ENCODE measurements at places on chromosomes 16 and 17. TPM values are rescaled to one million over a fixed set of nuclear protein-coding genes. Genes with fewer than 3 reads are reported as not detected.

GRCh38 chr16:14549789-14550153 lies 80.3 kb downstream of the PARN start:
- DNase-seq: no peak

JPH3 gene
- 0.14 TPM for total RNA-seq

GRCh38 chr17:63361182-63361581 lies 84.9 kb downstream of the CYB561 start:
- no peak for DNase-seq

DNA sequence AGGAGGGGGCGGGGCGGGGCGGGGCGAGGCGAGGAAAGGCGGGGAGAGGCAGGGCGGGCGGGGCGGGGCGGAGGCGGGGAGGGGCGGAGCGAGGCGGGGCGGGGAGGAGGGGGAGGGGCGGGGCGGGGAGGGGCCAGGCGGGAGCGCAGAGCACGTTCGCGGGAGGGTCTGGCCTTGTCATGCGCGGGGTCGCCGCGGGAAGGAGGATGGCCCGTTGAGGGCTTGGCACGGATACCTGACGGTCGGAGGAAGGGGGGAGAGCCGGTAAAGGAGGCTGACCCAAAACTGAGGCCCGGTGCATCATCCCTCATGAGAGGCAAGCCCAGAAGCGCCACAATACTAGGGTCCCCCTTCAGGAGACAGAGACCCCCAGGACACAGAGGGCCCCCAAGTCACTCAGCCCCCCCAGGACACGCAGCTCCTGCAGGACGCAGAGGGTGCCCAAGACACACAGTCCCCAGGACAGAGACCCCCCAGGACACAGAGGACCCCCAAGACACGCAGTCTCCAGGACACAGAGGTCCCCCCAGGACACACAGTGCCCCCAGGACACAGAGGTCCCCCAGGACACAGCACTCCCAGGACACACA lies 593 bp upstream of the WDR45B start:
- peak; percentile 55 for DNase-seq

GRCh38 chr17:31274252-31274651 lies 22.8 kb downstream of the OMG start:
- DNase-seq: no peak

GRCh38 chr16:62033065-62033464 lies 3.2 kb downstream of the CDH8 start:
- no peak for DNase-seq

- DNase-seq: no peak
Measured at GRCh38 chr17:82309656-82310570, 7.5 kb downstream of the CD7 start.

- DNase-seq: no peak
Measured at GRCh38 chr16:86511317-86512161, 1.2 kb downstream of the FOXF1 start.

- DNase-seq: no peak
Measured at GRCh38 chr16:77657016-77657415, 65.3 kb upstream of the NUDT7 start.

CD79B gene
- total RNA-seq: 4.6 TPM

GRCh38 chr16:87472935-87473334 lies 19.9 kb downstream of the ZCCHC14 start:
- no peak for DNase-seq

- DNase-seq: no peak
Measured at GRCh38 chr16:3957344-3957980, 76.9 kb upstream of the CREBBP start.

DNA sequence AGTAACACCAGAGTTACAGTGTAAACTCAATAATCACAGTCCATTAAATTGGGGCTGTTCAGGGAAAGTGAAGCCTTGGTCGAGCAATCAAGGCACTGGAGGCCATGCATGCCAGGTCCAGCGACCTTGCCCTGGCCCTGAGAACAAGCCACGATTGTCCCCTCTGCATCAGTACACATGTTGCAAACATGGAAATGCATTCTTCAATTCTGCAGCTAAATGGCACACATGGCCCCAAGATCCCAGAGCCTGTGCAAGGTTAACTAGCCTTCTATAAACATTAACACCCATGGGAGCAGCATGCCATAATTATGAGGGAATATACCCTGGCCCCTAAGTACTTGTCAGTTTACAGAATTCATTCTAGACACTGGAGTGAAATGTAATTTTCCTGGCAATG lies 204.7 kb downstream of the HS3ST3B1 start:
- DNase-seq: no peak

DNA sequence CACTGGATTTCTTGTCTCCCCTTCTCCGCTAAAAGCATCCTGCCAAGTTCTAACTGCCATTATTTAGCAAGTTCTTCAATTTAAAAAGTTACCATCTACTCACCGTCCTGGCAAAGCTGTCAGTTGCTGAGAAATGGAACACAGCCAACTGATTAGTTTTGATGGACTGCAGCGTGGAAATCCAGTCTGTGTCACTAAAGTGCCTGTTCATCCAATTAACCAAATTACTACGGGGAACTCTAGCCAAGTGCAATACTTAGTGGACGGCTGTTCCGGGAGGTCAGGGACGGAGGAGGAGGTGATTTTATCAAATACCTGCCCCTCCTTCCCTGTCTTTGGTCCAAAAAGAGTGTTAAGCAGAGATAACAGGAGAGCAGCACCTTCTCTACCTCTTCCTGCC lies 260.7 kb downstream of the MAF start:
- no peak for DNase-seq

DNA sequence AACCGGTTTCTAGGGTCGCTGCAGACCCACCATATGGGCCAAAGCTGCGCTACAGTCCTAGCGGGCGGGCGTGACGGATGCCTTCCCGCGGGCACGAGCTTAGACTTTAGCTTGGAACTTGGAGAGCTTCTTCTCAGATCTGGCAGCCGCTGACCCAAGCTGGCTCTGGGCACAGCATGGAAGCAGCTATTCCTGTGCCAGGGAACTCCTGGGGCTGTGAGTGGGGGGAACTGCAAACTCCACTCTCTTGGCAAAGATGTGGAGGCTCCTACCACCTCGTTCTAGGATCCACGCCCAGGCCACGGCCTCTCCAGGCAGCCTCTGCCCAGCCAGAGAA lies 8.8 kb downstream of the FAAP100 start:
- DNase-seq: peak; percentile 42

DNA sequence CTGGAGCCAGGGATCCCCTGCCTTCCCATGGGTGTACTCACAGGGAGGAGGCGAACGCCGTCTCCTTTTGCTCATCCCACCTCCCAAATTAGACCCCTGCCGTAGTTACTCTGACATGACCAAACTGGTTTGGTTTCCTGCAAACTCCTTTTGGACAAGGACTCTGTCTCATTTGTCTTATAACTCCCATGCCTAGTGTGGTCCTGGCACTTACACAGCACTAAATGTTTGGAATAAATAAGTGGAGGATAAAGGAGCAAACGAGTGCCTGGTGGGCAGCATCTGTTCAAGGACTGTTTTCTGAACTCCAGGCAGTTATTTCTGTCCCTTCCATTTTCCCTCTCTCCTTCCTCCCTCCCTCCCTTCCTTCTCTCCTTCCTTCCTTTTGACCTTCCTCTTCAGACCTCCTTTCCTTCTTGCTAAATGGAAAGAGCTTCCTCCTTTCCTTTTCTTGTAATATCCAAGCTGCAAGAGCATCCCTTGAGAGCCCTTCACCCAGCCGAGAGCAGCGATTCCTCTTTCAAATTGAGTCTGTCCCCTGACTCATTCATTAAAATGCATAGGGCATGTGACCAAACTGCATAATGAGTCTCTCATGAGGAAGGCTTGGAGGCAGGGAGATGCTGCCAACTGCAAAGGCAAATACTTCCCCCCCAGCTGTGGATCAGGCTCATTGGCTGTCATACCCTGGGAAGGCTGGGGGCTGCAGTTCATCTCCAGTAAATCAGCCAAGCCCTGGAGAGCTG lies 36.8 kb downstream of the CHD9 start:
- peak; percentile 67 for DNase-seq

- peak; percentile 46 for DNase-seq
Measured at GRCh38 chr17:17849147-17849820, 12.5 kb upstream of the SREBF1 start.

DNA sequence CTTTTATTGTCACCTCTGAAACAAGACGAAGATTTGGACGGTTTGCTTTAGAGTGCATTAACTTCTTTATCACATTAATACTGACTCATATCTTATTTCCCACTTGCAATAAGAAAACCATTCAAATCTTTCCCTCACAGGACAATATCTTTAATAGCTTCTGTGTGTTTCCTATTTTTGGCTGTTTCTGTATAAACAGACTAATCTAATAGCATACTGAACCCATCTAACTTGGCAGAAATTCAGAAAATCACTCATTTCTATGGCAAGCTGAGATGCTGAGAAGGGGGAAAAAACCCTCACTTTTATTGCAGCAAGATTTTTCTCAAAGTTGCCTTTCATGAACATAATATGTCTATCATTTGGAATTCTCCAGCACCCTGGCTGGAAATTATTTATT lies 524.9 kb downstream of the WWOX start:
- DNase-seq: no peak

- DNase-seq: no peak
Measured at GRCh38 chr16:27852681-27853080, 210.8 kb downstream of the GSG1L start.

QRICH2 gene
- total RNA-seq: 2.4 TPM

DNA sequence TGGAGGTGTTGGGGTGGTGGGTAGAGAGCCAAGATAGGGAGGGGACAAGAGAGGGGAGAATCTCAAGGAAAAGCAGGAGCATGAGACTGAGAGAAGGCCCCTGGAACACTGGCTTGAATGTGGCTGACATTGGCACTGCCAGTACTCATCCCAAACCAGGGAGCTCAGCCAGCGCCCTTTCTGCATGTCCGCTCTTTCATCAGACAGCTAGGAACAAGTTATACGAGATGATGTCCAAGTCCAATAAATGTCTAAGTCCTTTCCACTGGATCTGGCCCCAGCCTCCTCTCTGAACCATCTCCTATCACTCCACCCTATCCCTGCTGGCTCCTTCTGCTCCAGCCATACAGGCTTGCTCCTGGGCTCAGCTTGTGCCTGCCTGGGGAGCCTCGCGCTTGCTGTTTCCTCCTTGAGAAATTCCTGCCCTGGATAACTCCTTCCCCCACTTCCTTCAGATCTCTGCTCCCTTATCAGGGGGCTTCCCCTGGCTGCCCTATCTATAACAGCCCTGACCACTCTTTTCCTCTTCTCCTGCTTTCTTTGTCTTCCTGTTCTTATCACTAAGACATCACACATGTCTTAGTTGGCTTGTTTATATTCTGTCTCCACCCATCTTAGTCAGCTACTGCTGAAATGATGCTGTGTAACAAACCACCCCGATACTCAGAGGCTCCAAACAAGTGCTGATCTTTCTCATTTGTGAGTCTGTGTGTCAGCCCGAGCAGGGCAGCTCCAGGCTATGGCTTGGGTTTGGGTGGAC lies 37.1 kb upstream of the MEOX1 start:
- no peak for DNase-seq

- peak; percentile 66 for DNase-seq
Measured at GRCh38 chr17:58666858-58667267, 25.0 kb downstream of the TEX14 start.

RASD1 gene
- total RNA-seq: 25.4 TPM

TAC4 gene
- 0.44 TPM for total RNA-seq

CCL16 gene
- total RNA-seq: not detected

GRCh38 chr16:49469930-49470451 lies 96.4 kb downstream of the C16orf78 start:
- no peak for DNase-seq

- peak; percentile 5 for DNase-seq
Measured at GRCh38 chr17:79685121-79685520, 45.6 kb upstream of the ENPP7 start.

DNA sequence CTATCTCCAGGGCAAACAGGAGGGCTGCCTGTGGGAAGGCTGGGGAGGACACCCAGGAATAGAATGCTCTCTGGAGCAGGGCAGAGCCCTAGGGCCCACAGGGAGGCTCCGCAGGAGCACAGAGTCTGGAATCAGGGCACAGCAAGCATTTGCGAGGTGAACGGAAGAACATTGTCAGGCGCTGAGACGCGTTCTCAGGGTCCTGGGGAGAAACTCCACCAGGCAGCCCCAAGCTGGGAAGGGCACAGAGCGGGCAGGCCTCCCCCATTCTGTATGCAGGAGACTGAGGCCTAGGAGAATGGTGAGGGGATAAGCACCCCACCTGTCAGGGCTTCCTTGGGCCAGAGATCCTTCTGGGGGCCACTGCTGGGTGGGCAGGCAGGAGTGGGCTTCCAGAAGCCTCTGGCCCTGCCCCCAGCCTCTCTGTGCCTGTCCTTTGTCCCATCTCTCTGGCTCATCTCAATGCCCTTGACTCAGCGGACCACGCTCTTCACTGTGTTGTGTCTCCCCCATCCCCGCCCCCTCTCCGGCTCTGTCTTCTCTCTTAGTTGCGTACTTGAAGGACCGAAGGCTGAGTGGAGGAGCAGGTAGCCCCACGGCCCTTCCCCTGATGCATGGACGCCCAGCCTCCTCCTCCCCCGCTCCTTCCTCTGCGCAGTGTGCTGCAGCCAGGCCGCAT lies 5.1 kb upstream of the SETD6 start:
- no peak for DNase-seq

DNA sequence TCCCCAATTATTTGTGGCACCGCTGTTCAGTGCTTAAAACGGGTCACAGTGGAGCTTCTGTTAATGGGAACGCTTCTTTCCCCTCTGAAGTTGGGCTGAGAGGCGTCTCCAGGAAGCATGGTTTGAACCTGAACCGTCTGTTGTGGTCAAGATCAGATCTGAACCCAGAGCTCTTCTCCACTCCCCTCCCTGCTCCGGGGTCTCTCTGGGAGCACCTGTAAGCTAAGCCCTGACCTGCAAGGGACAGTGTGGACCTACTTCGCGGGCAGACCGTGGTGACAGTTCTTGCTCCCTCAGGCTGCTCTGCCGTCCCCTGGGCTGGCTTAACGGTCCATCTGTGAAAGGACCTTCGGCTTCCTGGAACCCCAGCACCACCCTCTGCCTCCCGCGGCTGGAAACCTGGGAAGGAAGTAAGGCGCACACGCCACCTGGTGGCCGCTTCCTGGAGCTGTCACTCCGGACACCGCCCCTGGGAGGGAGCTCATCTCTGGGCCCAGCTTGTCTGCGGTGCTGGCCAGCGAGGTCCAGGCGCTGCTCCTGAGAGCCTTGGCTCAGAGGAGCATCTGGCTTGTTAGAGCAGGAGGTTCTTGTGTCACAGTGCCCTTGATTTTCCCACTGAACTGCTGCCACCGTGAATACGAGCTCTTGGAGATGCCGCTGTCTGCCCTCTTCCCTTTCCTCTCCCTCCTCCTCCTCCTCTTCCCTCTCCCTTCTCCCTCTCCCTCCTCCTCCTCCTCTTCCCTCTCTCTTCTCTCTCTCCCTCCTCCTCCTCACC lies 518.5 kb upstream of the EEF2KMT start:
- peak; percentile 25 for DNase-seq

TPSD1 gene
- not detected for total RNA-seq

DNA sequence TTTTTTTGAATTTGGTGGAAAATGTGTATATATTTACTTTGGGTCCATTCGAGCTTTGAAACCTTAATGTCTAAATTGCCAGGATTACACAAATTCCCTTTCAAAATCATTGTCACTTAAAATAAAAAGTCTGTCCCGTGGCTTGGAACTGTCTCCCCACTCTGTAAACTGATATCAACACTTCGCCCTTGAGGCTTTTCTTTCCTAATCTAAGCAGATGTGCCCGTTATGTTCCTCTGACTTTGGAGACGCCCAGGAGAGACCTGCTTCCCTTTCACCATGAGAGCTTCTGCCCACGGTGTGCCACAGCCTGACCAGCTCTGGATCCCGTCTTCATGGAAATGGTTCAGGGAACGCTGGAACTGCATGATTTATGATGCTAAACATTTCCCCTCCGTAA lies 151.3 kb downstream of the C16orf95 start:
- no peak for DNase-seq

AKAP10 gene
- total RNA-seq: 12.9 TPM

GRCh38 chr16:51231702-51232101 lies 80.6 kb upstream of the SALL1 start:
- no peak for DNase-seq

Measured in left ventricle myocardium inferior (tissue), 1 donor.